T-cell (primary cell): ENCODE measurements at places on chromosomes 1 and 21. TPM values are rescaled to one million over a fixed set of nuclear protein-coding genes. Genes with fewer than 3 reads are reported as not detected.

Gene TMIGD3
- total RNA-seq, result not detected

GRCh38 chr1:92544756-92545165 is 58.0 kb upstream of the GFI1 start:
- no peak for DNase-seq
- no peaks in the 10 kb centered on the region for H3K36me3 ChIP-seq
- no peak overlapping the region for H3K4me3 ChIP-seq
- no peaks in the 10 kb centered on the region for H3K4me1 ChIP-seq
- H3K27ac ChIP-seq, result no peak overlapping the region
- H3K27me3 ChIP-seq, result no peaks in the 10 kb centered on the region

Gene CLCNKB
- not detected for total RNA-seq

Gene DENND2C
- 1.5 TPM for total RNA-seq

GRCh38 chr1:247338723-247339275 is 7.1 kb upstream of the ZNF496 start:
- H3K27me3 ChIP-seq, result no peaks in the 10 kb centered on the region
- H3K4me1 ChIP-seq, result no peaks in the 10 kb centered on the region
- H3K36me3 ChIP-seq, result no peaks in the 10 kb centered on the region
- H3K4me3 ChIP-seq, result no peak overlapping the region

- no peak for DNase-seq
- no peak overlapping the region for H3K27ac ChIP-seq
- H3K27me3 ChIP-seq, result no peaks in the 10 kb centered on the region
- no peak overlapping the region for H3K4me3 ChIP-seq
- no peaks in the 10 kb centered on the region for H3K36me3 ChIP-seq
- H3K4me1 ChIP-seq, result no peaks in the 10 kb centered on the region
Measured at GRCh38 chr1:161921990-161922389, 101.7 kb downstream of the OLFML2B start.

DNA sequence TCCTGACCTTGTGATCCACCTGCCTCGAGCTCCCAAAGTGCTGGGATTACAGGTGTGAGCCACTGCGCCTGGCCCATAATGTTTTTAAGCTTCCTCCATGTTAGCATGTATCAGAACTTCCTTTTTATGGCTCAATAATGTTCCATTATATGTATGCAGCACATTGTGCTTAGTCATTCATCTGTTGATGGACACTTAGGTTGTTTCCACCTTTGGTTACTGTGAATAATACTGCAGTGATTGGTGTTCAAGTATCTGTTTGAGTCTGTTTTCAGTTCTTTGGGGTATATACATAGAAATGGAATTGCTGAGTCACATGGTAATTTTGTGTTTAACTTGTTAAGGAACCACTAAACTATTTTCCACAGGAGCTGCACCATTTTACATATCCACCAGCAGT is 17.7 kb downstream of the CMPK1 start:
- DNase-seq, result no peak
- no peak overlapping the region for H3K4me3 ChIP-seq
- H3K4me1 ChIP-seq, result no peaks in the 10 kb centered on the region
- H3K27me3 ChIP-seq, result no peaks in the 10 kb centered on the region
- H3K27ac ChIP-seq, result no peak overlapping the region

Gene HCRTR1
- not detected for total RNA-seq

DNA sequence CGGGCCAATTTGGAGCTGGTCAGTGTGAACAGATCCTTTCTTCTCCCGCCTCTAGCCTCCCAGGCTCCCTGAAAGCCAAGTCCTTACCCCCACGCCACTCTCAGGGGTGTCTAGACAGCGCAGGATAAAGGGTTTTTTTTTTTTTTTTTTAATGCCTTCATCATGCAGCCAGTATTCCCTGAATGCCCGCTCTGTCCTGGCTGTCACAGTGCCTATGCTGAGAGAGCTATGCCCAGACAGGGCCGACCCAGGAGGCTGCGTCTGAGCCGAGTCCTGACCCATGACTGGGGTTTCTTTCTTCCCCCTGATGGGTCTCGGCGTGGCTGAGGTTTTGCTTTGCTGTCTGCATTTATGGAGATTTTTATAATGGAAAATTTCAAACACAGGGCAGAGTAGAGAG is 18.3 kb downstream of the SPSB1 start:
- H3K36me3 ChIP-seq, result no peaks in the 10 kb centered on the region
- no peak overlapping the region for H3K4me3 ChIP-seq
- peaks cover 4% of the 10 kb centered on the region for H3K27me3 ChIP-seq
- no peak for DNase-seq
- no peak overlapping the region for H3K27ac ChIP-seq
- H3K4me1 ChIP-seq, result peaks cover 2% of the 10 kb centered on the region

Gene KCNK1
- total RNA-seq, result 0.76 TPM

DNA sequence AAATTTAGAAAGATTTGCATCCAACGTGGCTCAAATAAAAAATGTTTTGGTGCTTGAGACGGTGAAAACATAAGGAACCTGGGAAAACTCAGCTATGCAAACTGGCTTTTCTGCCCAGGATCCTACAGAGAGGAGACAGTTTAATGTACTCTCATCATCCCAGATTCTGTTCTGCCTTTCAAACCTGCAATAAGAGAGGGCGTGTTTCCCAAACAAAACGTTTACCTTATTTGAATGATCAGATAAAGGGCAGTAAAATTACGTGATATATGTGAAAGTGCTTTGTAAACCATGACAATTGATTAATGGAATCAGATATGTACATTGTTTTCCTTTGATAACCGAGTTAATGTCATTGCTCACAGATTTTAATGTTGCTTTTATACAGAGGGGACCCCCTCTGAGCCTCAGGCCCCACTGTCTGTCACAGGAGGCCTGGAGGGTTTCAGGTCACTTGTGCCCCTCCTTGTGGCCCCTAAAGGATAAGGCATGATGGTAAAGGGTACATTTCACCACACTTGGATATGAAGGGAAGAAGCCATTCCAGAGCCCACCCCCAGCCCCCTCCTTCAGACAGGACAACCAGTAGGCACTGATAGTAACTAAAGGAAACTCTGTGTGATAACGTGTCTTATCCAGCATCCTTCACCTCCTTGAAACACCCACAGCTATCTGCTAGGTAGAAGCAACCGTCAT is 157.6 kb downstream of the EDEM3 start:
- H3K27ac ChIP-seq, result no peak overlapping the region
- H3K4me3 ChIP-seq, result no peak overlapping the region
- H3K36me3 ChIP-seq, result no peaks in the 10 kb centered on the region
- no peaks in the 10 kb centered on the region for H3K4me1 ChIP-seq

DNA sequence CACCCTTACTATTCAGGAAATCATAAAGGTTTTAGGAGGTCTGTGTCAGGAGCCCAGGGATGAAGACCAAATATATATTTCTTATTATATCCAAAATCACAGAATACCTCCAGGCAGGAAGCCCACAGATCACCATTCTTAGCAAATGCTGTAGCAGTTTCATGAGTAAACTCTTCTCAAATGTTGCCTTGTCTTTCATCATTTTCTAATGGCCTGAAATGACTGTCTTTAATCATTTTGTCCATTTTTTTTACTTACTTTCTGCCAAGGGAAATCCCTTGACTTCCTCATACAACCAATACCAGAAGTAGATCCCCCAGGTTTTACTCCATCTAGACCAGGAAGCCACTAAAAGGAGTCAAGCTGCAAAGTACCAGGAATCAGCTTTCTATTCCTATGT is 32.4 kb downstream of the PSMG1 start:
- no peak for DNase-seq
- H3K36me3 ChIP-seq, result no peaks in the 10 kb centered on the region
- no peak overlapping the region for H3K27ac ChIP-seq

GRCh38 chr1:77571642-77572041 is 110.8 kb downstream of the ZZZ3 start:
- DNase-seq, result no peak
- no peaks in the 10 kb centered on the region for H3K27me3 ChIP-seq
- peaks cover 47% of the 10 kb centered on the region for H3K36me3 ChIP-seq

- peaks cover 38% of the 10 kb centered on the region for H3K4me1 ChIP-seq
- H3K36me3 ChIP-seq, result peaks cover 6% of the 10 kb centered on the region
- DNase-seq, result no peak
- H3K27me3 ChIP-seq, result no peaks in the 10 kb centered on the region
- no peak overlapping the region for H3K4me3 ChIP-seq
- H3K27ac ChIP-seq, result no peak overlapping the region
Measured at GRCh38 chr1:156804572-156805243, 11.9 kb downstream of the SH2D2A start.

Gene SELENBP1
- 1.2 TPM for total RNA-seq
